Suprapubic skin (tissue), 4 donors: ENCODE measurements at places on chromosomes 1 and 21. TPM values are rescaled to one million over a fixed set of nuclear protein-coding genes. Genes with fewer than 3 reads are reported as not detected.
A peak's percentile ranks its signal among the peaks of the same experiment; 100 is the strongest.

DNA sequence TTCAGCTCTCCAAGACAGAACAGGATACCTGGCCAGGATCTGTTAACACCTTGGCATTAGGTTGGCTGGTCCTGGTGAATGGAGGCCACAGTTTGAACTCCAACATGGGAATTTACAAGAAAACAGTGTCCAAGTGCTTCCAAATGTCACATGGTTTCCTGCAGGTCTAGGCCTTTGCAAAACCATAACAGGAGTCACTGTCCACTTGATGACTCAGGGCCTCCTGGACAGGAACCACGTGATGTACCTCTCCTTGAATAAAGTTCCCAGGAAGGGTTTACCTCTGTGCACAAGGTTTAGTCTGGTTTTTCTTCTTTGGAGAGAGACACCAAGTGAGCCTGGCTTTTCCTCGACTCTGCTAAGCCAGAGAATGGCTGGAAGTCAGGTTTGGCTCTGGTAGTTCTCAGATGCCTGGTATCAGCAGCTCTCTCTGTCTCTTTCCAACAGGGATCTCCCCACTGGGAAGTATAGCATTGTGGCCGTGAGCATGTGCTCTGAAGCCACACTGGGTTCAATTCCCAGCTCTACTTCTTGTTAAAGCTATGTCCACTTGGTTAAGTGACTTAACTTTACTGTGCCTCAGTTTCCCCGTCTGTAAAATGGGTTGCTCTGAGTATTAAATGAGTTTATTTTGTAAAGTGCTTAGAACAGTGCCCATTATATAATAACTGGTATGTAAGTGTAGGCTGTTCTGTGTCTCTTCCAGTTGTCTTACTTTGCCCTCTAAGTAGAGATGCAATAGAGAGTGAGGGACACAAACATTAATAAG, 27.3 kb upstream of the TMEM61 start:
- no peak overlapping the region for H3K4me3 ChIP-seq
- no peak for DNase-seq
- no peaks in the 10 kb centered on the region for H3K36me3 ChIP-seq
- H3K4me1 ChIP-seq, result peaks cover 8% of the 10 kb centered on the region
- no peaks in the 10 kb centered on the region for H3K27me3 ChIP-seq

GRCh38 chr1:36166938-36167905, 11.3 kb downstream of the MAP7D1 start:
- H3K4me1 ChIP-seq, result peaks cover 64% of the 10 kb centered on the region
- peak overlapping the region; percentile 2 for H3K27ac ChIP-seq
- DNase-seq, result no peak
- H3K27me3 ChIP-seq, result no peaks in the 10 kb centered on the region
- no peak overlapping the region for H3K4me3 ChIP-seq

DNA sequence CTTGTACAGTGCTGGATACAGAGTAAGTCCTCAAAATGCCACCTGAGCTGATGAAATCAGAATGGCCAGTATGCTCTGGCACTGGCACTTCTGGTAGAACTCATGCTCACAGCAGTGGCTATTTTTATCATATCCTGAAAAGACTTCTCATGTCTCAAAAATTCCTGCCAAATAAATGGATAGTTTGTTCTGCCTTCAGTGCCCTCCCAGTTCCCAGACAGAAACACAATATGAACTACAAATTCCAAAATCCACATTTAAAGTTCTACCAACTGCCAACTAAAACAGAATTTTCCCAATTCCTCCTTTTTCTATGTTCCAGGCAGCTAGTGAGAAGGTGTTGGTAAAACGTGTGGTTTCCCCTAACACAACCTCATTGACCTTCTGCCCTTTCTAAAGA, 51.4 kb upstream of the RGS1 start:
- no peaks in the 10 kb centered on the region for H3K27me3 ChIP-seq
- no peak overlapping the region for H3K4me3 ChIP-seq
- H3K36me3 ChIP-seq, result no peaks in the 10 kb centered on the region
- DNase-seq, result no peak

DNA sequence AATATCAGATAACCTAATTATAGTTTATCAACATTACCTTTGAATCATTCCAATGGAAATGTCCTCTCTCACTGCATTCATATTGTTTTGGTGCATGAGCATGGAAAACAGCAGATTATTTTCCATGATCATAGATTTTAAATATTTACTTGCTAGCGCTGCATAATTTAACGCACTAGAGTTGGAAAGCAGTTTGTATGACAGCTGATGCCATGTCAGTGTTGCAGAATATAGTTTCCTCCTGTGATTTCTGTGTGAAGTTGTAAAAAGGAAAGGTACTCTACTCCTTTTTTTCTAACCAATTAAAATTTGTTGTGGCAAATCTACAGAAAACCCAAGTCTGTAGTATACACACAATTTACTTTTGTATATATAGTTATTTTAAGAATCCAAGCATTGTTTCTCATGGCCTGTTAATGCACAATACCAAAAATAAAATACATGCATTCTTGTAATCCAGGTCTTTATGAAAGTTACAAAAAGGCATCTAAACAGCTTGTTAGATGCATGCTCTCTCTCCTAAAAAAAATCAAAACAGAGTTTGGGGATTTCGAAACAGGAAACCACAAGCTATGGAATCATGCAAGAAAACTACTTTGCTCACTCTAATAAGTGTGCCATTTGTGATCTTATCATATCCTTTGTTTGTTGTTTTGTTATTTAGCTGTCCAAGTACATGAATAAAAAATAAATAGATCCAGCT, 1.9 kb upstream of the ATG4C start:
- no peaks in the 10 kb centered on the region for H3K27me3 ChIP-seq
- no peaks in the 10 kb centered on the region for H3K36me3 ChIP-seq
- no peak overlapping the region for H3K4me3 ChIP-seq
- peaks cover 17% of the 10 kb centered on the region for H3K4me1 ChIP-seq

DNA sequence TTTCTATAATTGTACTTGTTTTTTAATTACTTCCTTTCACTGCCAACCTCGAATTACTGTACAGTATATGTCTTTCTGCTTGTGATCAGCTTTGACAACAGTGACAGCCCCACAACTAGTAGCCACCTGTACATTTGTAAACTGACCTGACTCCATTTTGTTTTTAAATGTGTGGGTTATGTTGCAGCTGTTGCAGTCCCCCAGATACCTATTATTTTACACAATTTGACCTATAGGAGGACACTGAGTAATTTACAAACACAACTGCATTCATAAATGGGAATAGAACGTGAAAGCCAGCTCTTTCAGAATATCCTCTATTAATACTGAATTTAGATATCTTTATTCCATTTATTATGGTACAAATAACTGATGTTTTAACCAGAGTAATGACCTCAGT, 2.5 kb upstream of the VAMP3 start:
- no peak overlapping the region for H3K4me3 ChIP-seq
- peaks cover 27% of the 10 kb centered on the region for H3K4me1 ChIP-seq

GRCh38 chr21:46150073-46150472, 5.3 kb downstream of the FTCD start:
- DNase-seq, result peak; percentile 50
- H3K36me3 ChIP-seq, result no peaks in the 10 kb centered on the region
- H3K4me1 ChIP-seq, result peaks cover 7% of the 10 kb centered on the region
- no peak overlapping the region for H3K27ac ChIP-seq
- H3K4me3 ChIP-seq, result no peak overlapping the region
- no peaks in the 10 kb centered on the region for H3K27me3 ChIP-seq

- no peaks in the 10 kb centered on the region for H3K27me3 ChIP-seq
- DNase-seq, result no peak
- no peak overlapping the region for H3K4me3 ChIP-seq
- H3K4me1 ChIP-seq, result peaks cover 8% of the 10 kb centered on the region
- H3K36me3 ChIP-seq, result peaks cover 5% of the 10 kb centered on the region
- H3K27ac ChIP-seq, result no peak overlapping the region
These were observed 44.0 kb downstream of the HTR6 start for GRCh38 chr1:19708567-19709110.

GRCh38 chr1:81852961-81853360, 52.2 kb downstream of the ADGRL2 start:
- no peak overlapping the region for H3K4me3 ChIP-seq
- H3K36me3 ChIP-seq, result no peaks in the 10 kb centered on the region
- DNase-seq, result no peak
- no peak overlapping the region for H3K27ac ChIP-seq
- no peaks in the 10 kb centered on the region for H3K4me1 ChIP-seq

DNA sequence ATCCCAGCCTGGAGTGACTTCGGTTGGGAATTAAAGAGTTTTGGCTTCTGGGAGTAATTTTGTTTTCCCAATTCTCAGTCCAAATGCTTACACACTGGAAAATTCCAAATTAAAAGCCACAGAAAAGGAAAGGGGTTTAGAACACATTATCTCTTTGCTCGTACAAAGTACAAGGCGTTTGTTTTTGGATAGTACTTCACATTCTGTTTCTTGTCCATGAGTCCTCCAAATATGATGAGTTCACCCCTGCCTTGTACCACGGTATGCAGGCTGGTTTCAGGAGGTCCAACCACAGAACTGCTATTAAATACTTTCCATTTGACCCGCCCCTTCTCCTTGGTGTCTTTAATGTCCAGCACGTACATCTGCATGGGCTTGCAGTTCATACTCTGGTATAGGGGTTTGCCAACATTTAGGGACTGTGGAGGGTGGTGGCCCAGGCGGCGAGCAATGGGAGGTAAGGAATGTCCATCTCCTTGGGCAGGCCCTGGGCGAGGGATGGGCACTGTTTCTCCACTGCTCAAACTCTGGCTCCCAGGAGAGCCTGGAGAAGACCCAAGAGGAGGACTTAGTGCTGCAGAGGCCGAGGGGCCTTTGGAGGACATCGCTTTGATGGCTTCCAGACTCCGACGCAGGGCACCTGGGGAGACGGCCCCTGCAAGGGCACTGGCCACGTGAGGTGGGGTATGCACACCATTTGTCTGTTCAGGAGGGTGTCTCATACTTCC, 13.7 kb upstream of the CPLANE2 start:
- H3K36me3 ChIP-seq, result peaks cover 45% of the 10 kb centered on the region
- no peak for DNase-seq
- H3K4me3 ChIP-seq, result no peak overlapping the region

- no peaks in the 10 kb centered on the region for H3K27me3 ChIP-seq
- H3K4me3 ChIP-seq, result peak within 1 kb of the TSS; percentile 94
- H3K27ac ChIP-seq, result peak within 1 kb of the TSS; percentile 95
- H3K4me1 ChIP-seq, result peaks cover 29% of the 10 kb centered on the region
These were observed at the start of gene ZBTB21 for GRCh38 chr21:42009831-42010506. Gene ZBTB21 (minus strand): TSS chr21:42010360. CDS start chr21:41994095, 16,265 bp downstream.

GRCh38 chr1:212125654-212126053, 90.1 kb downstream of the DTL start:
- no peaks in the 10 kb centered on the region for H3K4me1 ChIP-seq
- no peaks in the 10 kb centered on the region for H3K36me3 ChIP-seq
- DNase-seq, result no peak
- no peak overlapping the region for H3K27ac ChIP-seq
- H3K27me3 ChIP-seq, result no peaks in the 10 kb centered on the region
- H3K4me3 ChIP-seq, result no peak overlapping the region

The SPRR2A gene
- total RNA-seq, result not detected

The LYPD8 gene
- not detected for total RNA-seq

The TNFSF4 gene
- total RNA-seq, result 0.15 TPM

The PIK3R3 gene
- 16.5 TPM for total RNA-seq

The FAM110D gene
- 2.8 TPM for total RNA-seq

The SAMD13 gene
- 1.9 TPM for total RNA-seq
